ENCODE measurements at places on chromosomes 12 and 14.

- no peak for DNase-seq
These were observed 12.9 kb upstream of the DCD start for GRCh38 chr12:54661048-54661447.

DNA sequence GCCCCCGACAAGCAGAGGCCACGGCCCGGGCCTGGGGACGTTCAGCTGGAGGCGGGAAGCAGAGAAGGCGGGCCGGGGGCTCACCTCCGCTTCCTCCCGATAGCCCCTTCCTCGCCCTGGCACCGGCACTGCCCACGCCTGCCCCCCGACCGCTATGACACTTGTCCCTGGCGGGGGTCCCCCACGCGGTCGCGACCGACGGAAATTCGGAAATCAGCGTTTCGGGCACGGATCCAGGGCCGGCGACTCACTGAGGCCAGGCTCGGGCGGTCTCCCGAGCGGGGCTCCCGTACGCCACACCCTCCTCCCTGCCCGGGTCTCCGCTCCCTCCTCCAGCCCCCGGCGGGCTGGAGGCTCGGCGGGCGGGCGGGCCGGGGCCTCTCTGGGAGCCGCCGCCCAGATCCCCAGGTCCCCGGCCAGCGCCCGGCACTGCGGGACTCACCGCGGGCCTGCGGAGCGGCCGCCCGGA, 581 bp downstream of the PITPNM2 start:
- no peak for DNase-seq

DNA sequence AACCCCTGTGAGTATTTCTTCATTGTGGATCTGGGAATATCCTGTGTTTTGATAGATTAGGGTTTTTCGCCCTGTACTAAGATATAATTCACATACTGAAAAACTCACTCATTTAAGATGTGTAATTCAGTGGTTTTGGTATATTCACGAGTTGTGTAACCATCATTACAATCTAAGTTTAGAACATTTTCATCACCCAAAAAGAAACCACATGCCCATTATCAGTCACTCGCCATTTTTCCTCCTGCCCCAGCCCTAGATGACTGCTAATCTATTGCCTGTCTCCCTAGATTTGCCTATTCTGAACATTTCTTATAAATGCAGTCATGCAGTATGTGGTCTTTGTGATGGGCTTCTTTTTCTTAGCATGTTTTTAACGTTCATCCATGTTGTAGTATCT, 67.9 kb upstream of the ATF1 start:
- no peak for DNase-seq

DNA sequence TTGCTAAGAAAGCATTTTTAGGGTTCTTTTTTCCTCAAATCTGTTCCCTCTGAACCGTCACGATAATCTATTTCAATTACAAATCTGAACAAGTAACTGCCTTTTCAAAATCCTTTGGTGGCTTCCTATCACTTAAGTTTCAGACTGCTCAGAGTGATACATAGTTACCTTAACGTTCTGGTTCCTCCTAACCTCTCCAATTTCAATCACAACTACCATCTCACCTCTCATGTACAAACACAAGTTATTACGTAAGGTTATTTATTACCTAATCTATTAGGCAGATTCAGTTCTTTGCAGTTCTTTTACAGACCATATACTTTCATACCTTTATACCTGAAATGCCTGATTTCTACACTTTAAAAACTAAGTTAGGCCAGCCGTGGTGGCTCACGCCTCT, 12.1 kb downstream of the RNF212B start:
- no peak for DNase-seq

DNA sequence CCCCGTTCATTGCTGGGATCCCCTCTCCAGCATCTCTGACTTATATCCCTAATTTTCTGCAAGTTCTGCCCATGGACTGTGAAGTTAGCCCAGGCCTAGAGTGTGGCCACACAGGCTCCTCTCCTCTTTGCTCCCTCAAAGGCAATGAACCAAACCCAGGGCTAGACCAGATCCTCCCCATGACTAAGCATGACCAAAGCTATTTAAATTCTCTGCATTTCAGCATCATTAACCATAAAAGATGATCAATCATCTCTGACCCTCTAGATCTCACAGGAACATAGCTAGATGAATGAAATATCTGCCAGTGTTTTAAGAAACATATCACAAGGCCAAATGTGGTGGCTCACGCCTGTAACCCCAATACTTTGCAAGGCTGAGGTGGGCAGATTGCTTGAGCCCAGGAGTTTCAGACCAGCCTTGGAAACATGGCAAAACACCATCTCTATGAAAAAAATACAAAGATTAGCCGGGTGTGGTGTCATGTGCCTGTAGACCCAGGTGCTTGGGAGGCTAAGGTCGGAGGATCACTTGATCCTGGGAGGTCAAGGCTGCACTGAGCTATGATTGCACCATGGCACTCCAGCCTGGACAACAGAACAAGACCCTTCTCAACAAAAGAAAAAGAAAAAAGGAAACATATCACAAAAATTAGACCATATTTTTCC, 2.2 kb upstream of the KRT3 start:
- no peak for DNase-seq

GRCh38 chr12:103012884-103013283, 55.4 kb downstream of the ASCL1 start:
- no peak for DNase-seq

- no peak for DNase-seq
These were observed 46.6 kb upstream of the CDKN3 start for GRCh38 chr14:54350203-54350602.

- DNase-seq: no peak
These were observed 100.5 kb downstream of the EEA1 start for GRCh38 chr12:92828565-92828964.

GRCh38 chr14:60968099-60968498, 12.8 kb downstream of the TRMT5 start:
- peak; percentile 23 for DNase-seq

DNA sequence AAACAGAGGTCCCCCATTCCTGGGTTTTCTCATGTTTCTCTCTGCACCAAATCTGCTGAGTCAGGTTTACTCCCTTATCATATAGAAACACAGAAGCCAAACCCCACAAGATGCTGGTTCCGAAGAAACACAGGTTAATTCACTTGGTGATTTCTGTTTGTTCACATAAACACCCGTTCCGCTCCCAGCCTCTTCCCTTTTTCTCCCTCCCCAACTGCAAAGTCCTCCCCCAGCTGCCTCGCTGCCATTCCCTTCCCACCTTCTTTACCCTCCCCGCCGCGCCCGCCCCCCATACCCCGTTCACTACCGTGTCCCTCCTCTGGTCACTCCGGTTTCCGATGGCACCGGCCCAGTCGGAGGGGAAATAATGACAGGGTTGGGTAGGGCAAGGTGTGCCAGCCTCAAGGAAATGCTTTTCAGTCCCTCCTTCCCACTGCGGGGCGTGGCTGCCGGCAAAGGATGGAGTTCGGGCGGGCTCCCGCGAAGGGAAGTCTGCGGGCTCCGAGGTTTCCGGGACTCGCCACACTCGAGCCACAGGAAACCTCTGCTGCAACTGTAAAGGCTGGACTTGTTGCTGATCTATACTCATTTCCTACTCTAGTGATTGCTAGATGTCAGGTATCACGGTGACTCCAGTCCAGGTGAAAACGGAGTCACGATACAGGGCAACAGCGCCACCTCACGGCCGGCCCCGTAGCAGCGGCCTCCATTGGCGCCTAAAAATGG, at the start of gene STYK1:
Gene STYK1, minus strand, starts transcription at position 394 of the 726 bp plus-strand sequence. CDS start 39,434 bp downstream, outside the sequence.
- DNase-seq: peak; percentile 10

DNA sequence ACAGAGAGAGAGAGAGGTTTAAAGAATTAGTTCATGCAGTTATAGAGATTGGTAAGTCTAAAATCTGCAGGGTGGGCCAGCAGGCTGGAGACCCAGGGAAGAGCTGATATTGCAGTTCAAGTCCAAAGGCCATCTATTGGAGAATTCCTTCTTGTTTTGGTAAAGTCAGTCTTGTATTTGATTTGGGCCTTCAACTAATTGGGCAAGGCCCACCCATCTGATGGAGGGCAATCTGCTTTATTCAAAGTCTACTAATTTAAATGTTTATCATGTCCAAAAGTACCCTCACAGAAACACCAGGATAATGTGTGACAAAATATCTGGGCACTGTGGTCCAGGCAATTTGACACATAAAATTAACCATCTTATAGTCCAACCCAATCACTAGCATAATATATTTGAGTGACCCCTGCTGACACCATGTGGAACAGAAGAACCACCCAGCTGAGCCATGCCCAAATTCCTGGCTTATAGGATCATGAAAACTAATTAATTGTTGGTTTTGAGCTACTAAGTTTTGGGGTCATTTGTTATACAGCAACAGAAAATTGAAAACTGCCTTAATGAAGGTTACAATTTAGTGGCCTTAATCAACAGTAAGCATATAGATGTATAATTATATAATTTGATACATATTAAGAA, 109.1 kb upstream of the PLXNC1 start:
- no peak for DNase-seq

DNA sequence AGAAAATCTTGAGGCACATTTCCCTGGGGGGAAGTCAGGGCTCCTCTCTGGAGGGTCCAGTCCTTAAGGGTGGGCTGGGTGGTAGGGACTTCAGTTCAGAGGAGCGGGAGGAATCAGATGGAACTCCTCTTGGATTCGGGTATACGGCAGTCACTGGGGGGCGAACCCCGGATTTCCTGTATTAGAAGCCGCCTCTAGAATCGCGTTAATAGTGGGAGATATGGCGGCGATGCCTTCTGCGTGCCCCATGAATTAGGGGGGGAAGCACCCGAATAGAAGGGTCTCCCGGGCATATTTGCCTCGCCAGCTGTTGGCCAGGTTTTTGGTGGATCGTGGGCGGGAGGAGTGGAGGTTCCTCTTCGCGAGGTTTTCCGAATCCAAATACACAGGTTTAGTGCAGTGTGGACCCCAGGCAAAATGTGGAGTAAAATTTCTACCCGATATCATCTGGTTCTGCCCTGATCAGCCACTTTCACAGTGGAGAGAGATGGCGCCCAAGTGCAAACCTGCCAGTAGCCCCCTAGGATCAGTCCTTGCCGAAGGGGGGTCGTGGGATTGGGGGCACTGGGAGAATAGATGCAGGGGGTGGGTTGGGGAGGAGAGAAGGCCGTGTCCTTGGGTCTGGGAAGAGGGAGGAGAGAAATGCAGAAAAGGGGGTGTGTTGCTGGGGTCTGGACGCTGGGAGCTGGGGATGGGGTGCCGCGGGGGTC, 628 bp downstream of the MEG3 start:
- no peak for DNase-seq

DNA sequence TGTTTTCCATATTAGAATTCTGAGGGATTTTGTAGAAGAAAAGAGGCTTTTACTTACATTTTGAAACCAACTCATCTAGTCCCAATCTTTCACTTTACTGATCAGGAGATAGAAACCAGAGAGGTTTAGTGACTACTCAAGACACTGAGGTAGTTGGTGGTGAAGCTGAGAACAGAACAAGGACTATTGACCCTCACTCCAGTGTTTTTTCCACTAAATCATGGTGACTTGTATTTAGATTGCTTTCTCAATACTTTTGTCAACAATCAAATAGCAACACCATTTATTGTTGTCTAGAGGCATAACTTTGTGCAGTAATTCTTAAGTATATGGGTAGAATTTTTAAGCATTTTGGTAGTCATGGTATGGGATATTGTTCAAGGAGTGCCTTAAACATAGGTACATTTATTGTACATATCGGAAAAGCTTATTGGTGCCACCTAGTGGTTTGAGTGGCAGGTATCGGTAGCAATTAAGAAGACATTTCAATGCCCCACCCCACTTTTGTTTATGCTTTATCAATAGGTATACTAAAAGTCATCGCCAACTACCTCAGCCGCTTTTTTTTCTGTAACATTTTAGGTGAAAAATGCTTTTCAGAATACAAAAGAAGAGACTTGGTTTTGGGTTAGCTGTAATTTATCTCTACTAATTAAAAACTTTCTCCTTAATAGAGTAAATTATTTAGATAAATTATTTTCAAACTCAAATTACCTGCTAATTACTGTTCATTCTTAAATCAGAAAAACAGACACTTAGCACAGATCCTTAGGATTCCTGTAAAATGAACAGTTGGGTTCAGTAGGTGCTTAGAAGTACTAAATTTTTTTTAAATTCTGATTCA, 47.3 kb upstream of the PAWR start:
- DNase-seq: peak; percentile 34

DNA sequence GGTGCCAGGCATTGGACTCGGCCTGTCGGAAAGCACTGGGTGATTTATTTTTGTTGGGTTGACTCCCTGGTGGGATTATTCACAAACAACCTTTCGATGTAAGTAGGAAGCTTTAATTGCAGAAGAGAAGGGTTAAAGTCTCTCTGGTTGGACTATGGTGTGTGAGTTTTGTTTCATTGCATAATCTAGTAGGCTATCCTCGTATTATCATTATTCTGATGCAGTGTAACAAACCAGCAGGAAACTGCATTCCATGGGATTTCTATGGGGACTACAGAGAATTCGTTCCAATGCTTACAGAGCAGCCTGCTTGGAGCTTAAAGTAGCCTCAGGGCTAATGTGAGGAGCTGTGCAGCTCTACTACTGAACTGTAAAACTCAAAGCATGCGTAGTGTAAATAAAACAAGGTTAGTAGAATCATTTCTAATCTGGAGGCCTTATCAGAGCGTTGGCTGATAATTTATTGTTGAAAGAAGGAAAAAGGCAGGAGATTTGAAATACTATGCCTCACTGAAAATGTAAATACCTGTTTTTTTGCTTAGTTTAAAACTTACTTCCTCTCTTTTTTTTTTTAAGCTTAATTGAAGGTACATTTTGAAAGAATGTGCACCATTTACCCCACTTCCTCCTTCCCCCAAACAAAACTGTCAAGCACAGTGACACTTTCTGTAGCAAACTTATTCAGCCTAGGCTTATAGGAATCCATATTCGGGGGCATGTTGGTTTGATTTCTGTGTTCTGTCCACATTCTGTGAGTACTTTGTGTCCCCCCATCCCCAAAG, 226.7 kb downstream of the NPAS3 start:
- DNase-seq: peak; percentile 15

GRCh38 chr12:1823237-1823636, 2.9 kb downstream of the LRTM2 start:
- no peak for DNase-seq

GRCh38 chr14:96930526-96930925, 133.3 kb downstream of the VRK1 start:
- no peak for DNase-seq

- DNase-seq: no peak
These were observed 23.1 kb upstream of the PGF start for GRCh38 chr14:74978416-74978947.

GRCh38 chr12:50151047-50151687, 16.0 kb downstream of the CERS5 start:
- no peak for DNase-seq

DNA sequence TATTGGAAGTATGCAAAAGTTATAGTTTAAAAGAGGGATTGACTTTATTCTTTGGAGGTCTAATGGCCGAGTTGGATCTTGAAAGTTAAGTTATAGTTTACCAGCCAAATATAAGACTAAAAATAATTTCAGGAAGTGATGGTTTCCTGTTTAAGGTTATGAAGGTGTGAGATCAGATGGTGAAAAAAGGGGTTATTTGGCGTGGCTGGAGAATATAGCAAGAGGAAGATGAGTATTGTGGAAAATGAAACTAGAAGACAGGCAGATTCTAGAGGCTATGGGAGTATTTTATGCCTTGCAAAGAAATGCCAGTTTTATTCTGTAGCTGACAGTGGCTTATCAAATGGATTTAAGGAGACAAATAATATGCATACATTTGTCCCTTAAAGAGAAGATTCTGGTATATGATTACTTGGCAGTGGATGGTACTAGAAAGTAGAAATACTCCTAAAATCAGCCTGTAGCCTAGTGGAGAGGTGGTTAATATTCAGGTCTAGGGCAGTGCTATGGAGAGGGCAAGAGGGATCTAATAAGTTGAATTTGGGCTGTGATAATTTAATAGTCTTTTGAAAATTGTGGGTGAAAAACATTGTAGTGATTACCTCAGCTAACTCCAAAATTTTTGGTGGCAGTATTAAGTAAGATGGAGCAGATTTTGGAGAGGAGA, 1091.8 kb upstream of the ATXN7L3B start:
- DNase-seq: no peak
